CD4-positive, alpha-beta T cell treated with Interleukin-21 for 1 hour (primary cell): ENCODE measurements at places on chromosomes 2 and 18.

- no peak for DNase-seq
Measured at GRCh38 chr18:78696698-78697435, 282.8 kb upstream of the SALL3 start.

GRCh38 chr2:127625572-127625951, 20.4 kb upstream of the GPR17 start:
- no peak for DNase-seq

GRCh38 chr2:66438891-66439811, 4.2 kb downstream of the MEIS1 start:
- DNase-seq = no peak

GRCh38 chr2:48383036-48383435, 146.9 kb upstream of the STON1 start:
- DNase-seq = peak; percentile 5

- DNase-seq = no peak
Measured at GRCh38 chr2:45040786-45041185, 31.5 kb upstream of the SIX2 start.

DNA sequence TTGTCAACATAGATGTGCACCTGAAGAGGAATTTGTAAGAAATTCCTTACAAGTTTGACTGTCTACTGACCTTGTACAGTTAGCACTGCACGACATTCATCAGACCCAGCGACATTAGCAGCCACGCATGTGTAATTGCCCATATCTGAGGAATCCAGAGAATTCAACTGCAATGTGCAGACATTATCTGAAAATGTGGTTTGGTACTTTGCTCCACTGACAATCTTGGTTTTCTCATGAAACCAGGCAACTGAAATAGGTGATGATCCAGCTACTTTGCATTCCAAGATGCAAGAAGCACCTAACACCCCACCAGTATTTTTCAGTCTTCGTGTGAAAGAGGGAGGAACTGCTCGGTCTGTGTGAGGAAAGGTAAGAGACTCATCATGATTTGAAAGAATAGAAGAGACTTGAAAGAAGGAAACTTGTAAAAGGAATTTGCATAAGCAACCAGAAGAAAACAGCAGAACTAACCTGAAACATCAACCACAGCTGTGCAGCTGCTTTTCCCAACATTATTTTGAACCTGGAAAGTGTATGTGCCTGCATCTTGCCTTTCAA, 83.4 kb downstream of the TTN start:
- no peak for DNase-seq

GRCh38 chr2:192381082-192381481, 186.3 kb upstream of the TMEFF2 start:
- DNase-seq = no peak

DNA sequence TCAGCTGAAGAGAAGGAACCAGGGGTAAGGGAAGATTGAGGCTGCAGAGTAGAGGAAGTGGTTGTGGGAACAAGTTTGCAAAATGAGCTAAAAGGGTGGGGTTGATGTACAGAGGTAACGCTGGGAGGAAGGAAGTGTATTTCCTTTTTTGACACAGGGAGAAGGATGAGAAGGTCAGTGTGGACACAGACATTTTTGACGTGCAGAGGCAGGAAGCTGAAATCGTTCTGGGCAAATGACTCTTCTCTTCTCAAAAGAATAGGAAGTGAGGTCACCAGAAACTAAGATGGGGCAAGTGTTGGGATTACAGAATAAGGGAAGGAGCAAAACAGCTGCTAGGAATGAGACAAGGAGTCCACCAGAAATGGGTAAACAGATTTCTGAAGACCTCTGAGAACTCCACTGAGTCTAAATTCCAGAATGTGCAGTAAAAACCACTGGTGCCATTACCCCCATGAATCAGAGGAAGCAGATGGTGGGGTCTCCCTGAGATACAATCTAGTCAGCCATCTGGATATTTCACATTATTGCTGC, 20.0 kb upstream of the RNF149 start:
- peak; percentile 75 for DNase-seq

DNA sequence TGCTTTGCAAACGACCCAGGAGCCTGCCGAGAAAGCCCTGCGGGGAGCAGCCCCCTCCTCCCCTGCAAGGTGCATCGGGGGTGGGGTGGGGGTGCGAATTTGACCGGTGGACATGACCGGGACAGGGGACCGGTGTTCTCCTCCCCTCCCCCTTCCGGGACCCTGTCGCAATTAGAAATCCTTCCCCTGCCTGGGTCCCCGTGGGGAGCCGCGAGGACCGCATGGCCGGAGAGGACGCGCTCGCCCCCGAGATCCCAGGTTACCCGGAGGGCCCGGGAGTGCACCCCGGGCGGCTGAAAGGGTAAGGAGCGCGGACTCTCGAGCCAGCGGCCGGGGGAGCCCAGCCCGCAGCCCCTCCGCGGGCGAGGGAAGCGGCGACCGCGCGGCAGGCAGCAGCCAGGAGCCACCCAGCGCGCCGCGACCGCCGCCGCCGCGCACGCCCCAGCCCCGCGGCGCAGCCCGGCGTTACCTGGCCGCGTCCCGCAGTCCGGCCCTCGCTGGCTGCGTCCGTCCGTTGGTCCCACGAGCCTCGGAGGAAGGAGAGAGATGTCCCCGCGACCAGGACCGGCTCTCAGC, 482 bp downstream of the DLGAP1 start:
- DNase-seq = no peak

- DNase-seq = no peak
Measured at GRCh38 chr2:216001216-216002100, 11.9 kb downstream of the MREG start.
